ENCODE measurements at places on chromosomes 13 and 19.

GRCh38 chr19:45766296-45766868 is 2.7 kb downstream of the SIX5 start:
- DNase-seq = no peak

DNA sequence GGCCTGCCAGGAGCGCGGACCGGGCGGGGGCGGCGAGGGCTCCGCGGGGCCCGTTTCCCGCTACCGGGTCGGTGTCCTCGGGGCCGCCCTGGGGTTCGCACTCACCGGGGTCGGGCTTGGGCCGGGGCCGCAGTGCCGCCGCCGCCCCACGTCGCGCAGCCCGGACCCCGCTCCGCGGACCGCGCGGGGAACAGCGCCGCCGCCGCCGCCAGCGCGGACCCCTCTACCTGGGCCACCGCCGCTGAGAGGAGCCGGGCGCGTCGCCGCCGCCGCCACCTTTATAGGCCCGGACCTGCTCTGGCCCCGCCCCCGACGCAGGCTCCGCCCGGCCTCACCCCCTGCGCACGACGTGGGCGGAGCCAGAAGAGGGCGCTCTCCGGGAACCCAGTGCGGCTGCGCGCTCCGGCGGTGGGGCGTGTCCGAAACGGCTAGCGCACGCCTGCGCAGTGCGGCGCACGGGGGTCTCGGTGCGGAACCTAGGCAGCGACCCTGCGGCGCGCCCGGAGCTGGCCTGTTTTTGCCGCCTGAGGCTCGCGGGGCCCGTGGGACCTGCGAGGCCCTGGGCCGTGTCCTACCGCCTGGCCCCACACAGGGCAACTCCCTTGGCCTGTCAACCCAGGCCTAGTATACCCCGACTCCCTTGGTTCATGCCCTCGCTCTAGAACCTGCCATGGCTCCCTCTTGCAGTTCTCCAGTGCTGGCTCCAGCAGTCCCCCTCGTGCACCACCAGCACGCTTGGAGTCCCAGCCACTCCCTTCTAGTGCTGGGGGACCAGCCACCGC is at the start of gene MKNK2:
Gene MKNK2 (minus strand): TSS at position 254 of the 782 bp plus-strand sequence. CDS start 393 bp downstream, outside the sequence.
- peak; percentile 90 for DNase-seq

DNA sequence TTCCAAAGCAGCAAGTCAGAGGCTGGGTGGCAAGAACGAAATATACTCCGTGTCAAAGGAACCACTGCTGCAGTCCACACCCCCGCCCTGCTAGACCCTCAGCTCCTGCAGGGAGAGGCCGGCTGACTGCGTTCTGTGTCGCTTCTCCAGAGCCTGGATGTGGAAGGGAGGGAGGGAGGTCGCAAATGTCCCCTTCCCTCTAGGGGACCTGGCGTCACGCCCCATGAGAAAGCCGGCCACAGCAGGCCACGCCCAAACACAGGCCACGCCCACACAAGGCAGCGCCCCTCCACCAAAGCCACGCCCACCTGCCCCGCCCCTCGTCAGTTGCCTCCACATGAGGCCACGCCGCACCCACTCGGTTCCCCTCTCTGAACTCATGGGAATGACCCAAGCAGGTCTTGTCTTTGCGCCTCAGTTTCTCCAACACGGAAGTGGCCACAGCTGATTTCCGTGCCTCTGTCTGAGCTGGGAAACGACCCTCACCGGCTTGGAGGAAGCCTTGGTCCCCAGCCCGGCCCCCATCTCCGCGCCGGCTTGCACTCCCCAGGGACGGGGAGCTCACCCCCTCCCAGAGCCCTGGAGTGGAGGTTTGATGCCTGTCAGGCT is 38.4 kb upstream of the TCF3 start:
- no peak for DNase-seq

DNA sequence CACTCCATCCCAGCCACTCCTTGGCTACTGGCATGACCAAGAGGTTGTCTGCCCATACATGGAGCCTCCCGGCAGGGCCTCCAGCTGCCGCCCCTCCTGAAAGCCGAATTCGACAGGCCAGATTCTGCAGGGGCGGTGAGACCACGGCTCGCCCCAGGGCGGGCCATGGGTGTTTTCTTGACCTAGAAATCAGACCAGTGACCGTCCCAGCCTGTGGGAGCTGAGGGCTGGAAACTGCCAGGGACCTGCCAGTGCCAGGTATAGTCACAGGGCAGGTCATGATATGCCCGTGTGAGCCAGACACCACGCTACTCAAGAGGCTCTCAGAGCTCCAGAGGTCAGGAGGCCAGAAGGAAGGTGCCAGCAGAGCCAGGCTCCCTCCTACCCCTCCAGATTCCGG is 16.8 kb downstream of the DAPK3 start:
- no peak for DNase-seq

DNA sequence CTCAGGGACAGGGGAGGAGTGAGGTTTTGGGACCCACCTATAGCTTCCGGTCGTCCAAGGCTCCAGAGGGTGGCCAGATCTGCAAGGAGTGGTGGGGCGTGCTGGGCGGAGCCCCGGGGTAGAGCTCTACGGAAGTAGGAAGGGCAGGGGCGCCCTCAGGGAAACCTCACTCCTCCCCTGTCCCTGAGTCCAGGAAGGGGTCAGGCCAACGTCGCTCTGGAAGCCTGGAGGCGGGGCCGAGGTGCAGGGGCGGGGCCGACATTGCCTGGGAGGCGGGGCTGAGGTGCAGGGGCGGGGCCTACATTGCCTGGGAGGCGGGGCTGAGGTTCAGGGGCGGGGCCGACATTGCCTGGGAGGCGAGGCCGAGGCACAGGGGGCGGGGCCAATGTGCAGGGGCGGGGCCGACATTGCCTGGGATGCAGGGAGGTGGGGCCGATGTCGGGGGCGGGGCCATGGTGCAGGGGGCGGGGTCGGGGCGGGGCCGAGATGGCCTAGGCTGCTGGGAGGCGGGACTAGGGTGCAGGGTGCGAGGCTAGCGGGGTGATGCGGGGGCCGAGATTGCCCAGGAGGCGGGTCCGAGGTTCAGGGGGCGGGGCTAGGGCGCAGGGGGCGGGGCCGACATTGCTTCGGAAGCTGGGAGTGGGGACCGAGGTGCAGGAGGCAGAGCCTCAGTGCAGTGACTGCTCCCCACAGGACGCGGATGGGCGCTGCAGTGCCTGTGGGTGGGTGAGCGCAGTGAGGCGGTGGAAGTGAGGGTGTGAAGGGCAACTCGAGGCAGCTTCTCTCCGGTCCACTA is 4.9 kb upstream of the PALM start:
- DNase-seq = no peak

- no peak for DNase-seq
These were observed 1189.6 kb downstream of the PCDH9 start for GRCh38 chr13:66040506-66040905.

Measured in anterior cingulate cortex (tissue), 58 donors.